Activated T-helper 17 cell treated with anti-CD3 and anti-CD28 coated beads, Interleukin-2, amount 50 U/mL, for 72 hours (primary cell): ENCODE measurements at places on chromosomes 7 and 10. TPM values are rescaled to one million over a fixed set of nuclear protein-coding genes. Genes with fewer than 3 reads are reported as not detected.

MALRD1 gene
- not detected for total RNA-seq

OGDHL gene
- 0.21 TPM for total RNA-seq

RET gene
- 0.24 TPM for total RNA-seq

- ATAC-seq: peak; percentile 25
Observed at GRCh38 chr7:2632733-2633537, 1.1 kb downstream of the TTYH3 start.

- no peak for ATAC-seq
Observed at GRCh38 chr10:125000366-125001312, 58.7 kb downstream of the ZRANB1 start.

- no peak for ATAC-seq
Observed at GRCh38 chr7:44121761-44122420, 1.5 kb downstream of the POLD2 start.

DNA sequence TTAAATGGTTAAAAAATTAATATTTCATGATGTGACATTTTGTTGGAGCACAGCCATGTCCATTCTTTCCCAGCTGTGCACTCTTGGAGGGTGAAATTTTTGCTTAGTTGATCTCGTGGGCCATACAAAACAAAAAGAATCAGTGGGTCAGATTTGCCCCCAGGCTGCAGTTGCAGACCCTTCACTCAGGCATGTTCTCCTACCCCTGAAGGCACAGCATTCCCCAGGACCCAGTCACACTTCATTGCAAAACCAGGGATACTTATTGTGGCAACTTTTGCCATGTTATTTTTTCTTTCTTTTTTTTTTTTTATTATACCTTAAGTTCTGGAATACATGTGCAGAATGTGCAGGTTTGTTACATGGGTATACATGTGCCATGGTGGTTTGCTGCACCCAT lies 6.0 kb downstream of the TAS2R40 start:
- ATAC-seq: no peak

- no peak for ATAC-seq
Observed at GRCh38 chr7:81410471-81411117, 359.3 kb downstream of the HGF start.

DNA sequence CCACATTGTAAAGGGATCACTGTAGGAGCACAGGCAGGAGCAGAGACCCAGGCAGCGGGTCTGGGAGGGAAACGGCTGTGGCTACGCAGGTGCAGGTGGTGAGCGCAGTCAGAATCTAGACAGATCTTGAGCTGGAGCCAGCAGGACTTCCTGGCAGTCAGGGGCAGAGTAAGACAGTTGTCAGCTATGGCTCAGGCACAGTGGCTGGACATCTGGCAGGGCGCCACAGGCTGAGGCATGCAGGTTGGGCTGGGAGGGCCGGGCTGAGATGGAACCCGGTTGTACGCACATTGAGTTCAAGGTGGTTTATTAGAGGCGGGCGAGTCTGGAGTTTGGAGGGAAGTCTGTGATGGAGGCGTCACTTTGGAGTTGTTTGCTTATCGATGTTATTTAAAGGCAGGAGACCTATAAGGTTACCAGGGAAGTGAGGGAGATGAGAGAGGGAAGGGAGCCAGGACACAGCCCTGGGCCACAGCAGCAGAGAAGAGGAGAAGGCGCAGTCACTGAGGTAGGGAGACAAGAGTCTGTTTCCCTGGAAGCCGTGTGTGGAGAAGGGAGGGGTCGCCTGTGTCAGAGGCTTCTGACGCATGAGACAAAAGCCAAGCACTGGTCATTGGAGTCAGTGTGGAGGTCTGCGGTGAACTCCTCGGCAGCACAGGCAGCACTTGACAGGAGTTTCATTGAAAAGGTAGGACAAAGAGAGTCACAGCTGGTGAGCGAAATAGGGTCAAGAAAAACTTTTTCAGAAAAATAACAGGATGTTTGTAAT lies 73.8 kb downstream of the LANCL2 start:
- peak; percentile 21 for ATAC-seq

- ATAC-seq: no peak
Observed at GRCh38 chr10:31769564-31769963, 159.1 kb downstream of the ARHGAP12 start.
